Naive B cell (primary cell): ENCODE measurements at places on chromosomes 16 and 17. TPM values are rescaled to one million over a fixed set of nuclear protein-coding genes. Genes with fewer than 3 reads are reported as not detected.

DNA sequence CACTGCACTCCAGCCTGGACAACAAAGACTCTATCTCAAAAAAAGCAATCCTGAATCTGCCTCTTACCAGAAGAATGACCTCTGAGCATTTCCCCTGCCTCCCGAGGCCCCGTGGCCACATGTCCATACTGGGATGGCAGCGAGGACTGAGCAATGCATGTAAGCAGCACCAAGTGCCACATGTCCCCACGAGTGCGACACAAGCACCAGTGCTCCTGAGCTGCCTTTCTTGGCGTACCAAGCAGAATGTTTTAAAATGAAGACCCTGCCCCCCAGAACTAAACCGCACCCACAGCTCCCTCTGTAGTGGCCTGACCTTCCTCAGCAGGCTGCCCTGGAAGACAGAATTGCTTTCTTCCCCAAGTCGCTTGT, 373.3 kb downstream of the SLC39A11 start:
- no peak overlapping the region for H3K4me3 ChIP-seq
- peak overlapping the region; percentile 81 for H3K27ac ChIP-seq
- DNase-seq: no peak
- H3K27me3 ChIP-seq: no peaks in the 10 kb centered on the region
- H3K4me1 ChIP-seq: peaks cover 18% of the 10 kb centered on the region

GRCh38 chr16:16122264-16122663, 101.0 kb downstream of the ABCC6 start:
- H3K4me1 ChIP-seq: no peaks in the 10 kb centered on the region
- H3K27me3 ChIP-seq: no peaks in the 10 kb centered on the region
- H3K27ac ChIP-seq: no peak overlapping the region
- H3K36me3 ChIP-seq: peaks cover 51% of the 10 kb centered on the region
- no peak for DNase-seq

GRCh38 chr17:27625856-27626255, 5.1 kb upstream of the LGALS9 start:
- no peak for DNase-seq
- no peak overlapping the region for H3K27ac ChIP-seq
- H3K4me1 ChIP-seq: peaks cover 30% of the 10 kb centered on the region
- H3K27me3 ChIP-seq: no peaks in the 10 kb centered on the region
- no peak overlapping the region for H3K4me3 ChIP-seq

DNA sequence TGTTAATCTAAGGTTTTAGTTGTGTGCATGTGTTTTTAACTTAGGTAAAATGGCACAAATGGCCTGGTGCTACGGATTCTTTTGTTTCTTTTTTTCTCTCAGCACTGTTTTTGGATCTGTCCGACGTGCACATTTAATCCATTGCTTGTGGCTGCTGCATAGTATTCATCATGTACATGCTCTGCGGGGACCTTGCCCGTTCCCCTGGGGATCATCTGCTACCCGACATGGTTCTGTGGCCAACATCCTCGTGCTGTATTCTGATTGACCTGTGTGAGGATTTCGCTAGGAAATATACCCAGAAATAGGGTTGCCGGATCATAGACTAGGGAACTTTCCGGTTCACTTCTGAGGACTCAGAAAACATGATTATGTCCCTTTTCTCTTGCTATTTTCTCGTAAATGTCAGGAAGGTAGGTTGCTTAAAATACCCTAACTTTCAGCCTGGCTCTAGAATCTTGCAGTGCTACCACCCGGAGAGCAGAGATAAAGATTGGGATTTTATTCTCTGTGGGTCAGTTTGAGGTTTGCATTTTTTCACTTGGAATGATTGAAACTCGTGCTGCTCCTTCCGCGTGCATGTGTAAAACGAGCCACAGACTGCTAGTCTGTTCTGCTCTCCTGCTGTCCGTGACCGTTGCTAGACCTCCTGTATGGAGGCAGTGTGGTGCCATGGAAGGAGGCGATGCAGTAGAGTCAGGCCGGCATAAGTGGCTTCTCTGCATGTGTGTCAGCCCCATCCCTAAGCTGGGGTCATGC, 42.9 kb downstream of the LDHD start:
- peaks cover 67% of the 10 kb centered on the region for H3K27me3 ChIP-seq
- peak overlapping the region; percentile 29 for H3K4me3 ChIP-seq
- H3K4me1 ChIP-seq: peaks cover 34% of the 10 kb centered on the region
- no peak overlapping the region for H3K27ac ChIP-seq
- DNase-seq: no peak

DNA sequence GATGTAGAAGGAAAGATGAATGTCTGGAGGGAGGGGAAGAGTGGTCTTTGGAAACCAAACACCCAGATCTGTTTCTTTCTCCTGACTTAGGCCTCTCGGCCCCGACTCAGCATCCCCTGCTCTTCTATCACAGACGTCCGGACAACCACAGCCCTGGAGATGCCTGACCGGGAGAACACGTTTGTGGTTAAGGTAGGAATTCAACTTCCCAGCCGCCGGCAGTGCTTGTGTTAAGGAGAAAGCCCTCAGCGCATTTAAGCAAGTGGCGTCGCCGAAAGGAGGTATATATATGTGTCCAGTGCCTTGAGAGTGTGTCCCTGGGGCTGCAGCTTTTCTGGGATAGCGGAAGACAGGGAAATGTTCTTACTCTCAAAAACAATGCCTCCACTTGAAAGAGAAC, 3.6 kb downstream of the SH2B1 start:
- H3K4me1 ChIP-seq: peaks cover 32% of the 10 kb centered on the region
- no peak for DNase-seq
- peaks cover 7% of the 10 kb centered on the region for H3K36me3 ChIP-seq

GRCh38 chr16:48459167-48459566, 74.0 kb upstream of the SIAH1 start:
- no peak overlapping the region for H3K4me3 ChIP-seq
- no peak for DNase-seq
- no peaks in the 10 kb centered on the region for H3K36me3 ChIP-seq

GRCh38 chr16:12530302-12530701, 273.4 kb downstream of the CPPED1 start:
- H3K27me3 ChIP-seq: no peaks in the 10 kb centered on the region
- peak overlapping the region; percentile 79 for H3K27ac ChIP-seq
- no peak for DNase-seq
- peaks cover 33% of the 10 kb centered on the region for H3K36me3 ChIP-seq

GRCh38 chr17:49074851-49075540, 57.6 kb upstream of the B4GALNT2 start:
- H3K27ac ChIP-seq: no peak overlapping the region
- H3K4me1 ChIP-seq: no peaks in the 10 kb centered on the region
- no peak overlapping the region for H3K4me3 ChIP-seq

- H3K27me3 ChIP-seq: peaks cover 69% of the 10 kb centered on the region
- DNase-seq: no peak
- H3K4me1 ChIP-seq: peaks cover 7% of the 10 kb centered on the region
- H3K4me3 ChIP-seq: no peak overlapping the region
- peaks cover 10% of the 10 kb centered on the region for H3K36me3 ChIP-seq
Observed at GRCh38 chr17:13598353-13599167, 3.2 kb downstream of the HS3ST3A1 start.

GRCh38 chr17:80254396-80255251, 6.0 kb upstream of the RNF213 start:
- no peak for DNase-seq
- H3K27me3 ChIP-seq: no peaks in the 10 kb centered on the region
- H3K36me3 ChIP-seq: no peaks in the 10 kb centered on the region

- no peaks in the 10 kb centered on the region for H3K27me3 ChIP-seq
- H3K4me1 ChIP-seq: peaks cover 4% of the 10 kb centered on the region
- DNase-seq: no peak
- H3K27ac ChIP-seq: no peak overlapping the region
- no peak overlapping the region for H3K4me3 ChIP-seq
- H3K36me3 ChIP-seq: peaks cover 8% of the 10 kb centered on the region
Observed at GRCh38 chr17:80892900-80893603, 98.6 kb upstream of the CHMP6 start.

- peaks cover 2% of the 10 kb centered on the region for H3K36me3 ChIP-seq
- peak within 1 kb of the TSS; percentile 84 for H3K4me3 ChIP-seq
- no peak within 1 kb of the TSS for H3K27ac ChIP-seq
- H3K27me3 ChIP-seq: no peaks in the 10 kb centered on the region
Observed at GRCh38 chr17:45432405-45433158, at the start of gene ARHGAP27. Gene ARHGAP27, minus strand, starts transcription at chr17:45432870. Its CDS starts 2,591 bp downstream, at chr17:45430279.

CLDN6 gene
- polyA plus RNA-seq: not detected

DNA sequence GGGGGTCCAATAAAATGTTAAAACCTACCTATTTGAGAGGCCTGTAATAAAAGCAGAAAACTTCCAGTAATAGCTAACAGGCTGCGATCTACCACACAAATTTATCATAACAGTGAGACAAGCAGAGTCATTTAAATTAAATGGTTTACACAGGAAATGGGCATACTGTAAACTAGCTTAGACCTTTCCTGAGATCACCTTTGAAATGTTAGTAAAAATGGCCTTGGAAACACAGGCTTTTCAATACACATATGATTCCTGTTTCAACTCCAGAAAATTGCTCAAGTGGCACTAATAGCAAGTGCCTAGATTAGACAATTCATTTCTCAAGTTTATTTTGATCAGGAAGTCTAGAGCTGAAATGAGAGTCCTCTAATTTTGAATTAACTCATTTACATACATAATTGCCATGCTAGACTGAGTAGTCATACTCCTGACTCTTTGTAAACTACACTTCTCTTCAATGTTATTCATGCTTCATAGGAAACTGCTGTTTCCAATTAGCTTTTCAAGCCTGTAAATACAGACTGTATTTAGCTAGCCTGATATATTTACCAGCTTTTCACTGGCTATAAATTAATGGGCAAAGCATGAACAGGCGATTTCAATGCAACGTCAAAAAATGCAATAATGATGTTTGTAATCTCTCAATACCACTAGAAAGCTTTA, 43.3 kb downstream of the PARN start:
- H3K36me3 ChIP-seq: peaks cover 21% of the 10 kb centered on the region
- peaks cover 10% of the 10 kb centered on the region for H3K4me1 ChIP-seq
- no peaks in the 10 kb centered on the region for H3K27me3 ChIP-seq
- peak overlapping the region; percentile 76 for H3K27ac ChIP-seq

PDIA2 gene
- not detected for polyA plus RNA-seq

DNA sequence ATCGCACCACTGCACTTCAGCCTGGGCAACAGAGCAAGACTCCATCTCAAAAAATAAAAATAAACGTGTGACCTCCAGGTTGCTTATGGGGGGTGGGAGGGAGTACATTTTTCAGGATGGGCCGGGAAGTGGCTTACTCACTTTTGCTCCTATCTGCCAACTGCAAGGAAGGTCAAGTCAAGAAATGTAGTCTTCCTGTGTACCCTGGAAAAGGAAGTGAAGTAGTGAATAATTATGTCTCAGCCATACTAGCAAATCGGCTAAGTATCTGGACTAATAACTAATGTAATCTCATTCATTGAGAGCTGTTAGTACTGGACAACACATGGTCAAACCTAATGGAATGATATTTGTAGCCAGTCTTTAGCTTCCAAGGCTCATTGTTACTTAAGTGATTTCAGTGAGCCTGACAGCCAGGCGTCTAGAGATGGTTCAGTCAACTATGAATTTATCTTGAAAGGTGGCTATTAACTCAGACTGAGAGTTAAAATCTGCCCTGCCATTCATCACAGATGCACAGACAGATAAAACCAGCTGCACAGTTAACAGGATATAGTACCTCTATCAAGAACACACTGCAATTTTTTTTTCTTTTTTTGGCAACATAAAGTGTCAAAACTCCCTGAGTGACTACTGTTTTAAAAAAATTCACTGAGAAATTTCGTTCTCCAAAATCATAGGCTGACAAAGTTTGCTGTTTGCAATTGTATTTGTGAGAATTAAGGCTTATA, 3.7 kb upstream of the TACO1 start:
- peaks cover 17% of the 10 kb centered on the region for H3K4me1 ChIP-seq
- DNase-seq: no peak
- H3K36me3 ChIP-seq: no peaks in the 10 kb centered on the region
- H3K27me3 ChIP-seq: no peaks in the 10 kb centered on the region

DNA sequence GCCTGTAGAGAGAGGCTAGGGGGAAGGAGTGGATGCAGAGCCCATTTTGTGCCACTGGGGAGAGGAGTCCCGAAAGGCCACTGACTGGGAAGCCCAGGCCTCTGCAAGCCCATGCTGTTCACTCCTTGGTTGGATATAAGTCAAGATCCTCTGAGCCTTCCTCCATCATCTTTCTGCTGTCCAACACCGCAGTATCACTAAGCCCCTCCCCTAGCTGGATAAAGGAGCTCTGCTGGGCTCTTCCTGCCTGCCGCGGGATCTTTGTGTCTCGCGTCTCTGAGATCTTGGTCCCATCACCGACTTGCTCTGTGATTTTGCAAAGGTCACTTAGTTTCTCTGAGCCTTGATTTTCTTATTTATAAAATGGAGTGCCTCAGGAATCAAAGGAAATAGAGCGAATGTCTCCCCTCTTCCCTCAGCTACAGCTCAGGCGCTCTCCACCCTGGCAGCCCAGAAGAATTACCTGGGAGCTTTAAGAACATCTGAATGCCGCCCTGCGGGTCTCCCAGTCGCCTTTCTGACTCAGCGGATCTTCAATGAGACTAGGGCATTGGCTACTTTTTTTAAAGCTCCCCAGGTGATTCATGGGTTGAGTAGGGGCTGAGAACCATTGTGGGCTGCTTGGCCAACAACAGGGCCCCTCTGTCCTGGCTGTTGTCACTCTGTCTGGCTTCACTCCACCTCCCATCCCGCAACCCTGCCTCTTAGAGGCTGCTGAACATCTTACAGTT, 25.2 kb upstream of the TMEM220 start:
- no peak overlapping the region for H3K4me3 ChIP-seq
- H3K4me1 ChIP-seq: no peaks in the 10 kb centered on the region
- no peaks in the 10 kb centered on the region for H3K27me3 ChIP-seq
- no peak overlapping the region for H3K27ac ChIP-seq
- H3K36me3 ChIP-seq: no peaks in the 10 kb centered on the region
- no peak for DNase-seq

DNA sequence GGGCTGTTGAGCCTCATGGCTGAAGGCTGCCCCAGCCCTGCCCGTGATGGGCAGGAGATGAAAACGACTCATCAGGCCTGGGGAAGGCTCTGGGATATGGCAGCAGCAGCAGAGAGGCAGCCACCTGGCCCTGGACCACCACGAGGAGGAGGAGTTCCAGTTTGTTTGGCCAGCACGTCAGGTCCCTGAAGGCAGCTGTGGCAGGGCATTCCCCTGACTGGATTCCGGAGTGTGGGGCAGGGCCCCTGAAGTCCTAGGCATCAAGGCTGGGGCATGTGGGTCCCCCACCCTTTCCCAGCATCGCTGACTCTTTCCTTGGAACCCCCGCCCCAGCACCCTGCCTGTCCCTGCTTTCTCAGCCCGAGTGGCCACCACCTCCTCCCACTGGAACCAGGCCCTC, 197.4 kb downstream of the ZNF423 start:
- no peaks in the 10 kb centered on the region for H3K36me3 ChIP-seq
- no peak overlapping the region for H3K4me3 ChIP-seq
- no peaks in the 10 kb centered on the region for H3K27me3 ChIP-seq
- H3K4me1 ChIP-seq: no peaks in the 10 kb centered on the region
- H3K27ac ChIP-seq: no peak overlapping the region

- H3K36me3 ChIP-seq: no peaks in the 10 kb centered on the region
- no peak overlapping the region for H3K4me3 ChIP-seq
- peaks cover 16% of the 10 kb centered on the region for H3K4me1 ChIP-seq
Observed at GRCh38 chr17:41799366-41799765, 12.4 kb downstream of the P3H4 start.
